Activated CD4-positive, alpha-beta T cell treated with anti-CD3 and anti-CD28 coated beads, Interleukin-2, amount 50 U/mL, for 1 hour (primary cell): ENCODE measurements at places on chromosomes 12 and 14.

DNA sequence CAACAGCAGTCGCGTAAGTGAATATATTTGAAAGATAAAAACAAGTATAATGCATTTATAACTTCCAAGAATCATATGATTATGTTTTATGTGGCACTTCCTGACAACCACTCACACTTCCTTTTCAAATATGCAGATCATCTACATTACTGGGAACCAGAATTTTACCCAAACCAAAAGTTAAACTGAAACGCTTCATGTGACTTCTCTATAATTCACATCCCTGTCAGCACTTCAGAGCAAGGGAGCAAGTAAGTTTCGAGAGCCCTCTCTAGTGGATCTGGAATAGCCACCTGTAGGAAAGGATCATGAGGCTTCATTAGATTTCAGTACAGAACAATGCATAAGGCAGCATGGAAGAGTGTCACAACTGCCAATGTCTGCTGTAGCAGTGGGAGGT lies 13.7 kb upstream of the ALX1 start:
- no peak for DNase-seq

GRCh38 chr14:106051796-106052195 lies 525.4 kb downstream of the TMEM121 start:
- no peak for DNase-seq

DNA sequence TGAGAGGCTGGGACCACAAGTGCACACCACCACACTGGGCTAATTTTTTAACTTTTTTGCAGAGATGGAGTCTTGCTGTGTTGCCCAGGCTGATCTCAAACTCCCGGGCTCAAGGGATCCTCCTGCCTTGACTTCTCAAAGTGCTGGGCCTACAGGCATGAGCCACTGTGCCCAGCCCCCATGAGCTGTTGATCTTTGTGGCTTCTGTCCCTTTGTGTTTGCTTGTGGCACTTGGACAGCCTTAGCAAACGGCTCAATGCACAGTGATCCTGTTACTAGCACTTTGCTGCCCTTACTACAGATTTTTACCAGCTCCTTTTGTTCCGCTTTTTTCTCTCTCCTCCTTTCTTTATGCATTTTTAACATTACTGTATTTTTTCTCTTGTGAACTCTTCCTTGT lies 25.3 kb upstream of the EVL start:
- DNase-seq, result no peak

GRCh38 chr12:2893007-2893406 lies 2.3 kb downstream of the TULP3 start:
- no peak for DNase-seq

DNA sequence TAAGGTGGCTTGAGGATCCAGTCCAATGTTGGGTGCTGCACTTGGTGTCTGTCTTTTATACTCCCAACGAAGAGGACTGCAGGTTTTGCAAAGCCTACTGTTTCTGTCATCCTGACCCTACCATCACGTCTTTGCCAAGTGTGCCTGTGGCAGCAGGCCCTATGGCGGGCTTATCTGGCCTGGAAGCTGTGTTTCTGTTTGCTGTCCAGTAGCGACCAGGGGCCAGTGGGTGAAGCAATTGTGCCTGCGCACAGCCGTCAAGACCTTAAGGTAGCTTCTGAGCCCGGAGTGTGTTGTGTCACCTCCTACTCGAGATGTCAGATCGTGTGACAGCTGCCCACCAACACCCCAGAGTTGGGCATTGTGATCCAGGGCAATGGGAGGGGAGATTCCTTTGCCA lies 62.7 kb downstream of the DDX51 start:
- no peak for DNase-seq
